ENCODE measurements at places on chromosomes 7 and 10.

GRCh38 chr10:14299556-14299955 lies 31.2 kb downstream of the FRMD4A start:
- DNase-seq = no peak

GRCh38 chr7:133003052-133003910 lies 78.6 kb downstream of the CHCHD3 start:
- no peak for DNase-seq

- DNase-seq = no peak
Measured at GRCh38 chr10:69655124-69655867, 25.2 kb downstream of the FAM241B start.

DNA sequence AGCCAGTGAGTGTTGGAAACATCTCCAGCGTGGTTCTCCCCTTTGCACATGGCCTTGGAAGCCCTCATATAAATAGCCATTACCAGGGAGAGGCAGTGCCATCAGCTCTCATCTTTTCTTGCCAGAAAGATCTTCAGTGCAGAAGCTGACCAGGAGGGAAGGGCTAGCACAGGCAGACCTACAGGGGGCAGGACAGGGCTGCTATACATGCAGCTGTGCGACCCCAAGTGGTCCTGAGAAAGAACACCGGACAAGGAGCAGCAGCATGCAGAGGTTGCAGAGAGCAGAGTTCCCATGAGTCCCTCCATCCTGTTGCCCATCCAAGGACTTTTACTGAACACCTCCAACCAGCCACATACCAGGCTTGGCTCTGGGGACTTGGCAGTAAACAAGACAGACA lies 17.1 kb downstream of the GRID1 start:
- peak; percentile 15 for DNase-seq

- no peak for DNase-seq
Measured at GRCh38 chr7:81627536-81628287, 142.1 kb downstream of the HGF start.

DNA sequence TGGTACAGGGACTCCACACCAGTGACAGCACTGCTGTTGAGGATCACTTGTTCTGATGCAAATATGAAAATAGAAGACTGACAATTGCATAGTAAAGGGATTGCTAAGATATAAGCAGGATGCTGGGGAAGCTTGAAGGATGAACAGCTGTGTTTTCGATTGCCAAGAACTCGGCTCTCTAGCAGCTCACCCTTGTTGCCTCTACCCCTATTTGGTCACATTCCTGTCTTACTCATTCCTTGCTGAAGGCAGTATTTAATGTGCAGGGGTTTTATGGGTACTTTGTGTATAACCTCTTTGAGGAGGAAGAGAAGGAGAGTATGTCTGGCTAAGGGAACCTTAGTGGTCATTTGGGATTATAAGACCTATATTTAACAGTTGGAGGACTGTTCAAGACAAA lies 218.8 kb downstream of the AUTS2 start:
- DNase-seq = no peak

DNA sequence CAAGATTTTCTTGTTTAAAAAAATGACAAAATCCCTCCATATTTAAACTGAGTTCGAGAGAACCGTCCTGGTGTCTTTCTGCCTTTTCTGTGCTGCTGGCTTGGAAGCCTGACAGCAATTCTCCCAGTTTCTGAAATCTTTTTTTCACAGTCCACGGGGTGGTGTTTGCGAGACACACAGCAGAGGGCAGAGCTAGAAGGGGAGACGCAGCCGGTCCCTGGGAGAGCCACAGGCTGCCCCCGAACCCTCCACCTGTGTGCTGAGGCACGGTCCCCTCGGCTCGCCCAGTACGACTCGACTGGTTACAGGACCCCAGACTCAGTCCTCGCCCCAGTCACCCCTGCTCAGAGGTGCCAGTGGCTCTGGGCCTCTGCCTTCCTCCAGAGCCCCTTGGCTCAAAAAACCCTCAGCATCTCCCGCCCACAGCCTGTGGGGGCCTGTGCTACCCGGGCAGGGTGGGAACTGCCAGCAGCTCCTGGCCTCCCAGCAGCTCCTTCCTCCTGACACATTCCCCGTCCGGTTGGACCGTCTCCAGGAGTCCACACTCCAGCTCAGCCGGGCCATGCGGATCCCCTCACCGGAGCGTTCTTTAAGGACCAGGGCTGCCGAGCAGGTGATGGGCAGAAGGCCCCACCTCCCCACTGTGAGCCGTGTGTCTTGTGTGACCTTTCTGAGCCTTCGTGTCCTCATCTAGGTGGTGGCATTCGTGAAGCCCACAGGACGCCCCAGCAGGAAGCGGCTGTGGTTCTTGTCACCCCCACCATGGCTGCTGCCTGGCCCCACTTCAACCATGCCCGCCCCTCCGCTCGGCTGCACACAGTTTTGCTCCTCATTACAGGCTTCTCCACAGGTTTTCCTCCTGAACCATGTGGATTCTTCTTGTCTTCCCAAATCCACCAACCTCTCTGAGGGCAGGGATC lies 52.3 kb upstream of the EN2 start:
- peak; percentile 54 for DNase-seq

- no peak for DNase-seq
Measured at GRCh38 chr7:106165337-106165736, 53.2 kb upstream of the SYPL1 start.

GRCh38 chr10:75043256-75044131 lies 68.0 kb upstream of the SAMD8 start:
- no peak for DNase-seq

GRCh38 chr7:48040944-48041652 lies 5.8 kb downstream of the C7orf57 start:
- DNase-seq = no peak

DNA sequence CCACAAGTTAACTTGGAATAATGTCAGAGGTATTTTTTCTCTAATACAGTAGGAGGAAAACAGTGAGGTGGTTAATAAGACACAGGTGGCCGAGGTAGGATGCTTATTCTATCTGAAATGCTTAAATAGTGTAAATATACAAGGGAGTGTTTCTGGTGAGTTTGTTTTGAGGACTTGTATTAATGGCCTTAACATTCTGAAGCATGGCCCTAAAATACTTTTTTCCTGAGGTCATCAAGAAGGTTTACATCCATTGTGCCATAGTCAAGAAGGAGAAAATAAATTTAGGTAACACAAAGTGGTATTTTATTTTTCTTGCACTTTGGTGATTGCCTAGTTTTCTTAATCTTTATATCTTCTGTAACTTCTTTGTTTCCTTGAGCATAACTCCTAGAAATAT lies 18.8 kb downstream of the GNAI1 start:
- DNase-seq = no peak

DNA sequence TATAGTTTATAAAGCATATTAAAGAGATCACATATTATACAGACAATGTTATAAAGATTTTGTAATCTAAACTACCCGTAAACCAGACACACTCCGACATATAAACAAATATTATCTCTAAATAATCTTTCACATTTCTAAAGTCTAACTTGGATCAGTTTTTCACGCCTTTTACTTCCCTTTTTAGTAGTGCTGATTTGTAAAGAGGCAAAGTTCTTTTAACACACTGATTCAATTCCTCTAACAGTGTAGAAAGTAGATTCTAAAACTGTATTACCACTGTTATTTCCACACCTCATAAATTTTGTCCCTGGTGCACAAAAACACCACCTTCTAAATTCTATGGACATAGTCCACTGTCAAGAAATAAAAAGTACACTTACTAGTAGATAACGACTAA lies 230.9 kb downstream of the DOCK4 start:
- no peak for DNase-seq

GRCh38 chr7:105913947-105914346 lies 37.5 kb upstream of the ATXN7L1 start:
- DNase-seq = no peak

DNA sequence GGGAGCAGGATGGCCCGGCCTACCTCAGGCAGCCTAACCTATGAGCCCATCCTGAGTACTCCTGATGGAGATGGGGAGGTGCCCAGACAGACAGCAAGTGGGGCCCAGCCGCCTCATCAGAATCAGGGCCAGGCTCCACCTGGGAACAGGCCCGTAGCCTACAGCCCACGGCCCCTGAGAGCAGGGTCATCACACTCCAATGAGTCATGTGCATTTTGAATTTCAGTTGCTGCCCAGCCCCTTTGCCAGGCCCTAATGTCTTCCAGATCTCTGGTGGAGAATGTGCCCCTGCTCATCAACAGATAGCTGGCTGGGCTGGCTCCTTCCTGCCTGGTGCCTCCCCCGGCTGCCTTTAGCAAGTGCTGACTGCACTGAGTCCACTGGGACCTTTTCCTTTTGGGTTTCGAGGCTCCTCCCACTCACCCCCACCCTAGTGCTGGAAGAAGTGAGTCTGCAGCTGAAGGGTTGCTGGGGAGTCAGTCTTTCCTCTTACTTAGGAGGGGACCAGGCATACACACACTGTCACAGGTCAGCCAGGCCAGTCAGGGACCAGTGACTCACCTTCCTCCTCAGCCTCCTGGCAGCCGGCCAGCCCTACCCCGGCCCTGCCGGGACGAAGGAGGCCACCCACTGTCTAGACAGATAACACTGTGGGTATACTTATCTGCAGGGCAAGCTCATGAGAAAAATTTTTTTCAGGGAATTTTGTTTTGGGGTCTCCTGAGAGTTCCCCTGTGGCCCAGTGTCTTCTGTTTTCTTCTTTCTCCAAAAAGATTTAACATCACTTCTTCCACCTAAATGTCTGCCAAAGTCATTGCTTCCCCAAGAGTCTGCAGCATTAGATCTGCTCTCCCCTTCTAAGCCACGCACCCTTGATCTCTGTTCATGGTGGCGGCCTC lies 9.1 kb upstream of the ASIC3 start:
- no peak for DNase-seq

DNA sequence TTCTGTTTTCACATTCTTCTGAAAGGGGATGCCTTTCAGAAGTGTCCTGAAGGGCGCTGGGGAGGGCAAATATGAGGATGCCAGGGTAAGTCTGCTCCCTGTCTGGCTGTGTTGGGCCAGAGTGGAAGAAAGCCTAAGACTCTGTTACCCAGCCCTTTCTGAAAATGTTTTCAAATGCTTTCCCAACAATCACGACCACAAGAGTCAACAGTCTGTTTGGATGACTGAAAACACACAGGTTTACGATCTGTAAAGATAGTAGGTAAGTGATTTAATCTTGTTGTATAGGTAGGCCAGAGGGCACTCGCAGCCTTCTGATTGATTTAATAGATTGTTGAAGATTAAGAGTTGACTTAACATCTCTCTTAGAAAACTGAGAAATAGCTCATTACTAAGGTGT lies 13.2 kb downstream of the SGPL1 start:
- no peak for DNase-seq

- no peak for DNase-seq
Measured at GRCh38 chr7:123622660-123623386, 21.2 kb downstream of the ASB15 start.

GRCh38 chr7:155570171-155570958 lies 24.0 kb upstream of the CNPY1 start:
- no peak for DNase-seq

GRCh38 chr7:139112741-139113250 lies 3.3 kb upstream of the ZC3HAV1 start:
- DNase-seq = no peak

- no peak for DNase-seq
Measured at GRCh38 chr7:147524726-147525250, 1065.8 kb upstream of the C7orf33 start.

- no peak for DNase-seq
Measured at GRCh38 chr10:113751181-113751732, at the start of gene PLEKHS1. Gene PLEKHS1, plus strand, starts transcription at chr10:113751682. Its CDS starts 3,596 bp downstream, at chr10:113755278.

DNA sequence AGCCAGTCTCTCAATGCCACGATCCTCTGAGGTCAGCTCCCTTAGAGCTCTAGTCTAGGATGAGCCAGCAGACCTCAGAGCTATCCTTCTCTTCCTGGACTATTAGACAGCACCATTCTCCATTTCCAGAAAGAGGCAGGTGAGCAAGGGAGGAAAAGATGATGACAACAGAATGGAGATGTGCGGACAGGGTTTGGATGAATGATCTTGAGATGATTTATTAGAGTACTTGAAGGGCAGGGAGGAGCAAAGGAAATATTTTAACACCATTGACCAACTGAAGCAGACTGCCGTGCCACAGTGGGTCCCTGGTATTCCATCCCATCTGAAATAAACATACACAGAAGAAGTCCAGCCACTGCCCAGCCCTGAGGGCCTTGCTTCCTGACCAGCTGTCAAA lies 94.3 kb downstream of the CFAP58 start:
- no peak for DNase-seq

GRCh38 chr7:70589590-70589989 lies 542.4 kb upstream of the GALNT17 start:
- DNase-seq = no peak

- DNase-seq = no peak
Measured at GRCh38 chr10:132915411-132915810, 27.0 kb downstream of the CFAP46 start.

GRCh38 chr10:80356989-80357850 lies 639 bp downstream of the DYDC2 start:
- no peak for DNase-seq

DNA sequence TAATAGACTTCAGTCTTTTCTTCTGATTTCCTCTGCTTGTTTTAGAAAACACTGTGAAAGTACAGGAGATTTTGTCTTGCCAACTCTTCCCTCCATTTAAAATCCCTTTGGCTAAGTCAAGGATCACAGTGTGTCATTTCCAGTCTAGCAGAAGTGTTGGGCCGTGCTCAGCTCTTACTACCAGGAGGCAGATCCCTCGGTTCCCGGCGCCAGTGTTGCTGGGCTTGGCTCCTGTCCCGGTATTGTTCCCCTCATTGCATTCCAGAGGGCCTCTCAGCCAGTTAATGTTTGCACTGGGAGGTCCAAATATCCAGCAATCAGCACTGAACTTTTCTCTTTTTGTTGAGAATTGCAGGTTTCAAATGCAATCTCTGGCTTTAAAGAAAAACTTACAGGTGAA lies 612.1 kb upstream of the MGMT start:
- DNase-seq = peak; percentile 84

DNA sequence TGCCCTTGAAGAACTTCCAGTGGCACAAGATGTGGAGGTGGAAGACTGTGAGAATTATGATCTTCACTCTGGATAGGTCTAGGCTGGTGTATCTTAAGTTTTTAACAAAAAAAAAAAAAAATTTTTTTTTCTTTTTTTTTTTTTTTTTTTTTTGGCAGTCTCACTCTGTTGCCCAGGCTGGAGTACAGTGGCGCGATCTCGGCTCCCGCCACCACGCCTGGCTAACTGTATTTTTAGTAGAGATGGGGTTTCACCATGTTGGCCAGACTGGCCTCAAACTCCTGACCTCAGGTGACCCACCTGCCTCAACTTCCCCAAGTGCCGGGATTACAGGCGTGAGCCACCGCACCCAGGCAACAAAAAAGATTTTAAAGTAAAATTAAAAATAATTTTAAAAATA lies 37.9 kb downstream of the WAPL start:
- DNase-seq = no peak

GRCh38 chr10:124000792-124001201 lies 92.6 kb downstream of the CHST15 start:
- no peak for DNase-seq

GRCh38 chr10:102468683-102469082 lies 17.3 kb upstream of the C10orf95 start:
- DNase-seq = no peak

All from midbrain (tissue), 1 donor.